ENCODE measurements at places on chromosomes 6 and 20. TPM values are rescaled to one million over a fixed set of nuclear protein-coding genes. Genes with fewer than 3 reads are reported as not detected.

TREM2 gene
- under 0.01 TPM for total RNA-seq

DNA sequence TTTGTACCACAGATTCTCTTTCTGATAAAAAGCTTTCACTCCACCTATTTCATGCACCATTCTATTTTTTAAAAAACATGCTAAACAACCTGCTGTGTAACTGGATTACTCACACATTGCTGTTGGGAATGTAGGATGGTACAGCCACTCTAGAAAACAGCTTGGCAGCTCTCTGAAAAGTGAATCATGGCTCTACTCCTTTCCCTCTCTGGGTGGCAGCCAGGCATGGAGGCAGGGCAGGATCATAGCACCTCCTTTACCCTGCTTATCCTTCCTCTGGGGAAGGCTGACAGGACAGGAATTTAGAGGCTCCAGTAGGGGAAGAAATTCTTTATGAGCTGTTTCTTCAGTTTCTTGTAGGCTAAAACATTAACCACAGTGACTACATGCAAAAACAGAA, 6.7 kb upstream of the VNN2 start:
- H3K4me3 ChIP-seq: no peak overlapping the region
- H3K36me3 ChIP-seq: no peaks in the 10 kb centered on the region
- peak; percentile 80 for DNase-seq

DNA sequence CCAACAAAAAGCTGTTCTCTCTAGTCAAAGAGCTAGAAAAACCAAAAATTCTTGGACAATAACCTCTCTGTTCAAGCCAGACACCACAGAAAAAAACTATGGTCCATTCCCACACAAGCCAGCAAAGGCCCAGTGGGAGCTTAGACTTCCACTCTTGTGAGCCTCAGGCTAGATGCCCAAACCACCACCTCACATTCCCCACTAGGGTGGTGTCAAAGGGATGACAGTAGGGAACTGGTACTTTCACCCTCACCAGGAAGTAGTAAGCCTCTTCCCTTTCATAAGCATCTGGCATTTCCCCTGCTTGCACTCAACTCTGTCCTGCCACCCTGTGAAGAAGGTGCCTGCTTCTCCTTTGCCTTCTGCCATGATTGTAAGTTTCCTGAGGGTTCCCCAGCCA, 58.4 kb upstream of the RNF217 start:
- no peak overlapping the region for H3K4me3 ChIP-seq
- DNase-seq: no peak
- H3K27me3 ChIP-seq: no peaks in the 10 kb centered on the region
- H3K27ac ChIP-seq: no peak overlapping the region
- H3K4me1 ChIP-seq: no peaks in the 10 kb centered on the region

- no peaks in the 10 kb centered on the region for H3K4me1 ChIP-seq
- no peak overlapping the region for H3K27ac ChIP-seq
- no peak overlapping the region for H3K4me3 ChIP-seq
- H3K27me3 ChIP-seq: no peaks in the 10 kb centered on the region
These were observed 337.6 kb downstream of the CDC5L start for GRCh38 chr6:44725070-44725469.

GRCh38 chr20:25048519-25048952, 9.4 kb downstream of the ACSS1 start:
- H3K27me3 ChIP-seq: peaks cover 25% of the 10 kb centered on the region
- H3K27ac ChIP-seq: no peak overlapping the region
- H3K36me3 ChIP-seq: no peaks in the 10 kb centered on the region

GRCh38 chr20:63626424-63627128, at the start of gene GMEB2:
Gene GMEB2 (minus strand): TSS chr20:63627101. CDS start chr20:63619397, 7,704 bp downstream.
- no peak for DNase-seq
- no peaks in the 10 kb centered on the region for H3K36me3 ChIP-seq
- H3K4me1 ChIP-seq: no peaks in the 10 kb centered on the region
- no peaks in the 10 kb centered on the region for H3K27me3 ChIP-seq
- peak within 1 kb of the TSS; percentile 97 for H3K27ac ChIP-seq
- H3K4me3 ChIP-seq: peak within 1 kb of the TSS; percentile 96

ZC2HC1B gene
- total RNA-seq: not detected

TINAG gene
- total RNA-seq: not detected

- H3K27ac ChIP-seq: no peak overlapping the region
- no peak overlapping the region for H3K4me3 ChIP-seq
- DNase-seq: no peak
- H3K4me1 ChIP-seq: peaks cover 24% of the 10 kb centered on the region
- no peaks in the 10 kb centered on the region for H3K27me3 ChIP-seq
- no peaks in the 10 kb centered on the region for H3K36me3 ChIP-seq
These were observed 89.2 kb downstream of the THBS2 start for GRCh38 chr6:169164451-169164850.

DNA sequence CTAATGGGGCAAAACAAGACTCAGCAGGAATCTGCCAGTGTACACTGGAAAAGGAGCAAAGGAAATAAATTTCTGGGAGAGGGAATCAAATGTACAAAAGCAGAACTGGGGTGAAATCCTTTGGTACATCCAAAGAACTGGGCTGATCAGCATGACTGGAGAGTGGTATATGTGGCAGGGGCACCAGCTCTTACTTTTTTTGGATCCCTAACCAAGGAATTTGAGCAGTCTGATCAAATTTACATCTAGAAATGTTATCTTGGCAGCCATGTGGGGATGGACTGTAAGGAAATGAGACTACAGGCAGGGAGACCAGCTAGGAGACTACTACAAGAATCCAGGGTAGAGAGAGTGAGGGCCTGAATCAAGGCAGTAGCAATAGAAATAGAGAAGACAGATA, 1.2 kb upstream of the ZSCAN31 start:
- H3K27ac ChIP-seq: no peak overlapping the region
- H3K4me1 ChIP-seq: peaks cover 8% of the 10 kb centered on the region
- H3K36me3 ChIP-seq: no peaks in the 10 kb centered on the region

PDYN gene
- not detected for total RNA-seq

DNA sequence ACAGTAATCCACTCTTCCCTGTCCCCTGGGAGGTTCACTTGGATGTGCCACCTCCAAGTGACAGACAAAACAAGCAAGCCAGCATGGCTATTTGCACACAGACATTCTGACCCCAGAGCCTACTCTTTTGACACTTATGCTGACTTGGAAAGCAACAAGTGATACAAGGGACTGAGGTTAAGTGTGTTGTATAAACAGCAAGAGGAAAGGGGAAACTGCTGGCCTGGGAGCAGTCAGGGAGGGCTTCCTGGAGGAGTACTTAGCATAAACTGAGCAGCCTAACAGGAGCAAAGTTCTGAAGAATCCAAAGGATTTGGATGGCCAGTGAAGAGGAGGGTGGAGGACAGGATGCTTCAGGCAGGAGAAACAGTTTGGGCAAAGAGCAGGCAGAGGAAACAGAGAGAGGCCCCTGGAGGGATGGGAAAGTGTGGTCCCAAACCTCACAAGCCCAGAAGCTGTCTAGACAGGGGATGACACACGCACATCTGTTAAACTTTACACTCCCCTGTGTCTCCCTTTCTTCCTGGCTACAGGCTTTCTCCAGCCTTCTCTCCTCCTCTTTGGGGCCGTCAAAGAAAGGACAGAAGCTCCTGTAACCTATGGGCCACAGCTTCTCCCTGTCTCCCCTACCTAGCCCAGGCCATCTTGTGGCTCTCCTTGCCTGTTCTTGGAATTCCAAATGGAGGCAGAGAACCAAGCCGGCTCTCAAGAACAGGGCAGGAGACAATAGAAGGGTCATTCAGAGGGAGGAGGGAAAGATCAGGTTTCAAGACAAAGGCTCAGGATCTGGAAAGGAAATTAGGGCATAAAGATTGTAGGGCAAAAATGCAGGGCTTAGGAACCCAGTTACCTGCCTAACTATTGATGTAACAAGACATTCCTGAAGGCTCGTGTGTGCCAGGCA, 19.3 kb downstream of the SULF2 start:
- H3K4me1 ChIP-seq: no peaks in the 10 kb centered on the region
- peak; percentile 72 for DNase-seq
- no peak overlapping the region for H3K4me3 ChIP-seq
- H3K27me3 ChIP-seq: no peaks in the 10 kb centered on the region
- H3K36me3 ChIP-seq: no peaks in the 10 kb centered on the region
- H3K27ac ChIP-seq: no peak overlapping the region

DNA sequence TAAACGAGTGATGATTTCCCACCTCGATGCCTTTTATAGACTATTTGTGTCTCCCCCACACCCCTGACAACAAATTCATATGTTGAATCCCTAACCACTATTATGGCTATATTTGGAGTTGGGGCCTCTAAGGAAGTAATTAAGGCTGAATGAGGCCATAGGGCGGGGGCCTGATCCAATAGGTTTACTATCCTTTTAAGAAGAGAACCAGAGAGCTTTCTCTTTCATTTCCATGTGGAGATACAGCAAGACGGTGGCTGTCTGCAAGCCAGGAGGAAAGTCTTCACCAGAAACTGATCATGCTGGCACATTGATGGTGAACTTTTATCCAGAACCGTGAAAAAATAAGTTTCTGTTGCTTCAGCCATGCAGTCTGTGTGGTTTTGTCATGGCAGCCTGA, 38.9 kb upstream of the CLIC5 start:
- no peaks in the 10 kb centered on the region for H3K36me3 ChIP-seq
- no peak overlapping the region for H3K4me3 ChIP-seq
- H3K4me1 ChIP-seq: no peaks in the 10 kb centered on the region
- no peak overlapping the region for H3K27ac ChIP-seq

HCRTR2 gene
- not detected for total RNA-seq

CST4 gene
- total RNA-seq: 0.17 TPM

GRCh38 chr6:140970485-140970884, 1162.2 kb upstream of the GJE1 start:
- no peaks in the 10 kb centered on the region for H3K4me1 ChIP-seq

DNA sequence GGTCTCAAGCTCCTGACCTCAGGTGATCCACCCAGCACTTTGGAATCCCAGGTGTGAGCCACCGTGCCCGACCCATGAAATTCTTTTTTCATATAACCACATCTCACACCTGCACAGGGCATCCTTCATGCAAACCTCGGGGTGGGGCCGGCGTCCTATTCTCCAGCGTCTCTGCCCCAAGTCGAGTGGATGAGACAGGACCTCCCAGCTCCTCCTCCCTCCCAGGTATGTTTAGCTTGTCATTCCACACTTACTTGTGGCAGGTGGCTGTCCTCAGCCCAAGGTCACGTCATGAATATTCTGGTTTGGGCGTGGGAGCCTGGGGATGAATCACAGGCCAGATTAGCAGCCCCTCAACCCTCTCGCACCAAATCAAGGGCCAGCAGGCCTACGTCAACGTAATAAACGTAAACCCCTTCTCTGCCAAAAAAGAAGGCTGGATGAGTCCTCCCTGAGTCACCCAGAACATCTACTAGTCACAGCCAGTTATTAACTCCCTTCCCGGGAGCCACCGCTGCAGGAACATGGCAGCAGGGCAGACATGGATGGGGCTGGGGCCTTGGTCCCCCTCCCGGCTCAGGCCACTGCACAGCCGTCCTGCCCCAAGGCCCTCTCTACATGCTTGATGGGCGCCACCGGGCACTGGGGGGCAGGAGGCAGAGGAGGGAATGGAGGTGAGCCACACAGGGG, 91.7 kb downstream of the YTHDF1 start:
- H3K36me3 ChIP-seq: no peaks in the 10 kb centered on the region
- H3K27me3 ChIP-seq: no peaks in the 10 kb centered on the region
- H3K4me1 ChIP-seq: no peaks in the 10 kb centered on the region
- H3K4me3 ChIP-seq: no peak overlapping the region
- H3K27ac ChIP-seq: no peak overlapping the region

DNA sequence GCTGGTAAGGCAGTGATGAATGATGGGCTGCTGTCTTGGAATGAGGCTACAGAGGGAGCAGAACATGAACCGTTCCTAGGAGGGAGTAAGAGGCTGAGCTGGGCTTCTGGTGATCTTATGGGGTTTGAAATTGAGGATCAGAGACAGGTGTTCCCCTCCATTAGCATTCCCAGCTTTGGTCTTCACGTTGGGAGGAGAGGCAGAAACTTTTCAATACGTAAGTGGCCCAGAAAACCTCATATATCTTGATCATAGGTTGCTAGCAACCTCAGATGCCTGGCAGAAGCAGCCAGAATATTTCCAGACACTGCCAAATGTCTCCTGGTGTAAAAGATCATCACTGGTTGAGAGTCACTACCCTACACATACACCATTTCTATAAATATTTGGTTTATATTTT, 167.1 kb downstream of the INSM1 start:
- H3K4me3 ChIP-seq: no peak overlapping the region
- H3K27me3 ChIP-seq: no peaks in the 10 kb centered on the region
- no peak for DNase-seq
- no peaks in the 10 kb centered on the region for H3K4me1 ChIP-seq
- no peak overlapping the region for H3K27ac ChIP-seq
- no peaks in the 10 kb centered on the region for H3K36me3 ChIP-seq

GRCh38 chr6:18600255-18600654, 213.1 kb downstream of the RNF144B start:
- H3K27me3 ChIP-seq: no peaks in the 10 kb centered on the region
- H3K27ac ChIP-seq: no peak overlapping the region
- H3K36me3 ChIP-seq: no peaks in the 10 kb centered on the region
- no peak overlapping the region for H3K4me3 ChIP-seq

- H3K36me3 ChIP-seq: no peaks in the 10 kb centered on the region
- no peak overlapping the region for H3K27ac ChIP-seq
- no peaks in the 10 kb centered on the region for H3K27me3 ChIP-seq
These were observed 338.3 kb downstream of the RNF144B start for GRCh38 chr6:18725449-18725848.

DNA sequence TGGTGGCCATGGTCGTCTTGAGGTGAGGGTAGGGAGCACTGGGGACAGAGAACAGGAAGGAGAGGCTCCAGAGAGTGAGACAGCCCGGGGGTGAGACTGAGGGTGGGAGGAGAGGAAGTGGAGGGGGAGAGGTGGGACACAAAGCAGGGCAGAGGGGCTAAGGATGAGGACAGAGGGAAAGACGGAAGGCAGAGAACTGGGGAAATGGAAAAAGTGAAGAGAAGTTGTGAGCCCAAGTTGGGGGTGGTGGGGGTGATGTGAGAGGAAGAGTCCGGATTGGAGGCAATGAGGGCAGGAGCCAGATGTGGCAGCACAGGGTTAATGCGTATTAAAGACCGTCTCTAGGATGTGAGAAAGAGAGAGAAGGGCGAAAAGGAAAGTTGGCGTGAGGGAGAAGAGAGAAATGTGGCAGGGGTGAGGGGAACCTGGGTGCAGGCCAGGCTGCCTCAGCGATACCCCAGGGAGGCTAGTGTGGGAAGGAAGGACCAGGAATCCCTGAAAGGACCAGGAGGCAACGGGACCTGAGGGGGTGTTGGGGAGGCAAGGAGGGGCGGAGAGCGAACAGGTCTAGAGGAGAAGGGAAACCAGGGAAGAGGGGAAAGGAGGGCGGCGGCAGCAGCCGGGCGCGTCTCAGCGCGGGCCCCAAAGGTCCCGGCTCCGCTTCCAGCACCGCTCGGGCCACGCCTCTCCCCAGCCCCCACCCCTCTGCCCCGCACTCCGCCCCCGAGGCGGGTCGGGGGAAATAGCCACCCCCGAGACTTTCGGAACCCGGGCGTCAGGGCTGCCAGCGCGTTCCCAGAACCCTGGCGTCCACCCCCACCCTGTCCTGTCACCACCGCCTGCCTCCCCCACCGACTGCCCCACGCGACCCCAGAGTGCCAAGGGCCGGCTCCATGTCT, at the start of gene PPP1R18:
PPP1R18 (minus strand) TSS at position 637 of the 899 bp plus-strand sequence; CDS start at position 10, 627 bp downstream.
- peaks cover 10% of the 10 kb centered on the region for H3K36me3 ChIP-seq
- H3K27me3 ChIP-seq: no peaks in the 10 kb centered on the region
- peak within 1 kb of the TSS; percentile 80 for H3K4me3 ChIP-seq
- H3K27ac ChIP-seq: peak within 1 kb of the TSS; percentile 99

- no peaks in the 10 kb centered on the region for H3K36me3 ChIP-seq
- H3K27ac ChIP-seq: no peak overlapping the region
- DNase-seq: no peak
- no peaks in the 10 kb centered on the region for H3K27me3 ChIP-seq
- no peaks in the 10 kb centered on the region for H3K4me1 ChIP-seq
These were observed 245.4 kb upstream of the ASCC3 start for GRCh38 chr6:101126501-101126900.

GRCh38 chr6:29790626-29791025, 37.0 kb upstream of the HLA-G start:
- no peak overlapping the region for H3K4me3 ChIP-seq
- H3K27ac ChIP-seq: no peak overlapping the region
- peaks cover 11% of the 10 kb centered on the region for H3K27me3 ChIP-seq
- no peak for DNase-seq
- H3K4me1 ChIP-seq: no peaks in the 10 kb centered on the region
- H3K36me3 ChIP-seq: no peaks in the 10 kb centered on the region

Measured in fibroblast of lung (primary cell).